ENCODE measurements at places on chromosomes 4 and X.

DNA sequence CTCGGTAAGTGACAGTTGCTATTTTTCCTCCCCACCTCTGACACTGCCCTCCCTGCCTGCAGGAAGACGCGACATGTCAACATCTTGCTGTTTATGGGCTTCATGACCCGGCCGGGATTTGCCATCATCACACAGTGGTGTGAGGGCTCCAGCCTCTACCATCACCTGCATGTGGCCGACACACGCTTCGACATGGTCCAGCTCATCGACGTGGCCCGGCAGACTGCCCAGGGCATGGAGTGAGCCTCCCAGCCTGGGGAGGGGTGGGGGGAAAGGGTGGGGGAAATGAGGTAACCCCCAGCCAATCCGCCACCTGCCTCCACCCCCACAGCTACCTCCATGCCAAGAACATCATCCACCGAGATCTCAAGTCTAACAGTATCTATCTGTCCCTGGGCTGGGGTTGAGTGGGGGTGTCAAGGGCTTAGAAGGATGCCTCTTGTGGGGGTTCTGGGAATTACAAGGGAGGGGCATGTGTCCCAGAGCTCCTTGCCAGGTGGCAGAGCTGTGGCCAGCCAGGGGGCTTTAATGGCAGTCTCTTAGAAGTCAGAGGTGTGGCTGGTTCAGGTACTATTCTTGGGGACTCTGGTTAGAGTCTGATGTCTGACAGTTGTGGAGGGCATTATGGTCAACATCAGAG is 7.8 kb downstream of the ARAF start:
- DNase-seq = no peak

- no peak for DNase-seq
These were observed 21.2 kb downstream of the SLC25A5 start for GRCh38 chrX:119489212-119490074.

- DNase-seq = no peak
These were observed 43.1 kb upstream of the AFF2 start for GRCh38 chrX:148457279-148457678.

- DNase-seq = no peak
These were observed 181.4 kb upstream of the PCDH7 start for GRCh38 chr4:30538794-30539193.

GRCh38 chr4:39825741-39826231 is 127.8 kb downstream of the UBE2K start:
- DNase-seq = no peak
